Omental fat pad (tissue), 4 donors: ENCODE measurements at places on chromosomes 1 and 21. TPM values are rescaled to one million over a fixed set of nuclear protein-coding genes. Genes with fewer than 3 reads are reported as not detected.

Gene IL20
- total RNA-seq = 8.6 TPM

Gene OR2T33
- total RNA-seq = not detected

Gene HSPB7
- total RNA-seq = 144 TPM

Gene CYP4X1
- 46.0 TPM for total RNA-seq

Gene UBE2U
- total RNA-seq = not detected
